Body of pancreas (tissue), 4 donors: ENCODE measurements at places on chromosomes 3 and 15. TPM values are rescaled to one million over a fixed set of nuclear protein-coding genes. Genes with fewer than 3 reads are reported as not detected.
A peak's percentile ranks its signal among the peaks of the same experiment; 100 is the strongest.

GRCh38 chr15:92166029-92166428, 227.7 kb upstream of the ST8SIA2 start:
- no peaks in the 10 kb centered on the region for H3K36me3 ChIP-seq
- DNase-seq, result no peak
- no peaks in the 10 kb centered on the region for H3K27me3 ChIP-seq
- no peak overlapping the region for H3K4me3 ChIP-seq
- H3K27ac ChIP-seq, result no peak overlapping the region

DNA sequence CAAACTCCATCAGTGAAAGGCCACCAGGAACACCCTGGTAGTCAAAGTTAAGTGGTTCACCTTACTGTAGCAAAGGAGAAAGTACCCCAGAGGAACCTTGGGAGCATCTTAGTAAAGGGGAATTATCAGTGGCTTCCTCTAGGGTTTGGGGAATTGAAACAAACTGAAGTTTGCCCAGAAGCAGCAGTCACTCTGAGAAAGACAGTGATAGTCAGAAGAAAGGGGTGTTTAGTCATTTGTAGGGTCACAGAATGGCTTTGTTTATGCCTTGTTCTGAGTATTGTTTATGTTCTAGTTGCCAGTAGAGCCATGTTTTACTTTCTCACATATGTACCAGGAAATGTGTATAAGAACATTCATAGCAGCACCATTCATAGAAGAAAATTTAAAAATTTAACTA, 93.8 kb downstream of the FHIT start:
- DNase-seq, result no peak
- H3K27ac ChIP-seq, result no peak overlapping the region
- no peaks in the 10 kb centered on the region for H3K27me3 ChIP-seq
- no peak overlapping the region for H3K4me3 ChIP-seq
- no peaks in the 10 kb centered on the region for H3K36me3 ChIP-seq

- no peaks in the 10 kb centered on the region for H3K27me3 ChIP-seq
- H3K36me3 ChIP-seq, result no peaks in the 10 kb centered on the region
- no peak overlapping the region for H3K27ac ChIP-seq
- DNase-seq, result no peak
- H3K4me3 ChIP-seq, result no peak overlapping the region
These were observed 333.0 kb downstream of the ZNF385D start for GRCh38 chr3:21417991-21418390.

- H3K4me1 ChIP-seq, result peaks cover 38% of the 10 kb centered on the region
- H3K27ac ChIP-seq, result no peak overlapping the region
- no peak overlapping the region for H3K4me3 ChIP-seq
- peak; percentile 70 for DNase-seq
These were observed 29.5 kb downstream of the AGTR1 start for GRCh38 chr3:148727231-148727630.

- no peaks in the 10 kb centered on the region for H3K27me3 ChIP-seq
- no peak for DNase-seq
- H3K27ac ChIP-seq, result peak overlapping the region; percentile 58
- H3K36me3 ChIP-seq, result no peaks in the 10 kb centered on the region
- H3K4me3 ChIP-seq, result no peak overlapping the region
These were observed 66.1 kb downstream of the FILIP1L start for GRCh38 chr3:100048248-100048647.

- H3K4me1 ChIP-seq, result no peaks in the 10 kb centered on the region
- H3K27ac ChIP-seq, result no peak overlapping the region
These were observed 241.8 kb downstream of the ROBO2 start for GRCh38 chr3:77281721-77282120.

The CHST13 gene
- 2.3 TPM for total RNA-seq

The LMOD3 gene
- not detected for total RNA-seq

DNA sequence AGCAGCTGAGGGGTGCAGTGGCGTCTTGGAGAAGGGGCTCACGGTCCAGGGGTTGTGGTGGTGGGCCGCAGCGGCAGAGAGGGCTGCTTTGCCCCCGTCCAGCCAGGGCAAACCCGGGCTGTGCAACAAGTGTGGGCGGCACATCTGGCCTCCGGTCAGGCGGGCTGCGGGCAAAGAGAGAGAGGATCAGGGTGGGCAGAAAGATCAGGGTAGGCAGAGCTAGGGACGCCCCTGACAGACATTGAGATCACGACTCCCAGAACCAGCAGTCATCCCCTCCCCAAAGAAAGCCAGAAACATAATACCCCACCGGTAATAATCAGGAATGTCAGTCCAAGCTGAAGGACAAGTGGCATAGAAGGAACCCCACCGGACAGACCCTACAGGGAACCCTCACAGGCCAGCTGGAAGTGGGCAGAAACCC, 6.8 kb downstream of the GATA2 start:
- H3K4me3 ChIP-seq, result no peak overlapping the region
- DNase-seq, result no peak
- no peaks in the 10 kb centered on the region for H3K36me3 ChIP-seq
- no peaks in the 10 kb centered on the region for H3K27me3 ChIP-seq

DNA sequence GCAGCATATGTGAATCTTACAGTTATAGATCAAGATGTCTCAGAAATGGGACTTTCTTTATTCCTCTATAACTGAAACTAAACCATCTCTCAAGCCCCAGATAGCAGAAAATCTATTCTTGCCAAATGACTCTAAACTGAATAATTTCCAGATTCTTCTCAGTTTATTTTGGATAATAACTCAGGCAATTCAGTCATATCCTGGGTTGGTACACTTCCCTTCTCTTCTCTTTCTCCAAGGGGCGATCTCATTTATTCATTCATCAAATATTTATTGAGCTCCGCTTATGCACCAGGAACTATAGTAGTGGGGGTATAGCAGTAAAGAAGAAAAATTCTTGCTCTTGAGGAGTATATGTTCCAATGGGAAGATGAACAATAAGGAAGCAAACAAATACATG, 13.5 kb upstream of the PCOLCE2 start:
- H3K36me3 ChIP-seq, result no peaks in the 10 kb centered on the region
- no peak overlapping the region for H3K27ac ChIP-seq
- H3K27me3 ChIP-seq, result no peaks in the 10 kb centered on the region
- DNase-seq, result no peak
- H3K4me1 ChIP-seq, result no peaks in the 10 kb centered on the region

The TAGLN3 gene
- total RNA-seq, result 0.52 TPM

DNA sequence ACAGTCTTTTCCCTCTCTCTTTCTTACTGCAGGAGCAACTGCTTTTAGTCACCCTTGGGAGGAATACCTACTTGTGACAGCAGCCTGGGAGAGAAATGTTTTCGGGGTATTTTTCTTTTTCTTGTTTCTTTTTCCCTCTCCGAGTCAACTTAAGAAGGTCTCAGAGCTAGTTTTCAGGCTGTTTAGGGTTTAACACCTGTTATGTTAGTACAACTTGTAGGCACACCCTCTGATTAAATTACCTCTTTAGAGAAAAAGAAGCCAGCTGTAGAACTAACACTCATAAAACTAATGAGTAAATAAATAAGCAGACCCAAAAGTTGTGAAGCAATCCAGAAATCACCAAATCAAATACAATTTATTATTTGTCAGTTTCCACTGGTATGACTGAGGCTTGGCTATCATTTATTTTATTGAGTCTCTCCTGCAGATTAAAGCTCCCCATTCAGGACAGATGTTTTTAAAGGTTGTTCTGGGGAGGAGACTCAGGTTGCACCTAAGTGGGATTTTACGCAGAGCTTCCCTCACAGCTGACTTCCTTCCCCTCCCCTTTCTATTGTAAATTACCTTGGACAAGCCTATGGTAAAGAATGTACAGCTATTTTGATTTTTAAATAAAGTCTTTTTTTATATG, 112.5 kb downstream of the FOXB1 start:
- DNase-seq, result no peak
- H3K4me3 ChIP-seq, result no peak overlapping the region
- peaks cover 6% of the 10 kb centered on the region for H3K27me3 ChIP-seq
- no peaks in the 10 kb centered on the region for H3K4me1 ChIP-seq
- H3K36me3 ChIP-seq, result no peaks in the 10 kb centered on the region
- no peak overlapping the region for H3K27ac ChIP-seq

DNA sequence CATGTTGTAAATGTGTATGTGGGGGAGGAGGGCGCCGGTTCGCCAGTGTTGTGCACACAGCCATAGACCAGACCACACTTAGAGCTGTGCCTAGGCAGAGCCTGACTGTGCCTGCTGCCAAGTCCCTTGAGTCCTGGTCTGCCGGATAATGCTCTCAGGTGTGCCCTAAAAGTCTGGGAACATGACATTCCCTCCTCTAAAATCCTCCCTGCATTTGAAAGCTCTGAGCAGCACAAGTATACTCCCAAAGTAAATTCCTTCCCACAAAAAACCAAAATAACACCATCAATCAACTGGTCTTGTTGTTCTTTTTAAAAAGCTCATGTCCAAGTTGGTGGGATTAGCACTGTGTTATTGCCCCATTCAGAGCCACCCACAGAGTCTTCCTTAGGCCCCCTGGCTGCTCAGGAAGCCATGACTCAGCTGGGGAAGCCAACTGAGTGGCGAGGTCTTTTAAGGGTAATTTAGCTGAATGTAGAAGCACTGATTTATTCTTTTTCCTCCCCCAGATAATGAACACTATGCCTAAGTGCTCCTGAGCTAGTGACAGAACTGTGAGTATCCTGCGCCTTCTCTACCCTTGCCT, 147.8 kb upstream of the MCTP2 start:
- DNase-seq, result no peak
- no peaks in the 10 kb centered on the region for H3K36me3 ChIP-seq
- no peak overlapping the region for H3K27ac ChIP-seq
- H3K27me3 ChIP-seq, result no peaks in the 10 kb centered on the region
- H3K4me3 ChIP-seq, result no peak overlapping the region
- no peaks in the 10 kb centered on the region for H3K4me1 ChIP-seq

DNA sequence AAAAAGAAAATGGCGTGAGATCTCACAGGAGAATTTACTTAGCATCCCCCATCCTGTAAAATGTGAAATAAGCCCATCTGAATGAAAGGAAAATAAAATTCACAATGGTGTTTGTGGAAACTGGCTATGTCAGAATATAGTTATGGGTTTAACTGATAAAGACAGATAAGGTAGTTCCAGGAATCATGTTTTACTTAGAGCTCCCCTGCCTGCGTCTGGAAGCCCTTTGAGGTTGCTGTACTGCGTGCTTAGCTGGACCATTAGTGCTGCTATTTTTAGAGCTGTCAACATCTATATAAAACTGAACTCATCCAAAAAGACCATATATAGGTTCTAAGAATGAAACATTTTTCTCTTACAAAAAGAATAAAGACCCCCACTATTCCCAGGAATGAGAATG, 130.8 kb downstream of the LSAMP start:
- H3K27ac ChIP-seq, result no peak overlapping the region
- H3K4me1 ChIP-seq, result no peaks in the 10 kb centered on the region
- H3K4me3 ChIP-seq, result no peak overlapping the region
- no peaks in the 10 kb centered on the region for H3K36me3 ChIP-seq
